Spleen (tissue), 13 donors: ENCODE measurements at places on chromosomes 13 and 19. TPM values are rescaled to one million over a fixed set of nuclear protein-coding genes. Genes with fewer than 3 reads are reported as not detected.

GRCh38 chr19:50233308-50233910, 30.0 kb downstream of the MYH14 start:
- no peak for DNase-seq

The NLRP11 gene
- total RNA-seq = not detected

DNA sequence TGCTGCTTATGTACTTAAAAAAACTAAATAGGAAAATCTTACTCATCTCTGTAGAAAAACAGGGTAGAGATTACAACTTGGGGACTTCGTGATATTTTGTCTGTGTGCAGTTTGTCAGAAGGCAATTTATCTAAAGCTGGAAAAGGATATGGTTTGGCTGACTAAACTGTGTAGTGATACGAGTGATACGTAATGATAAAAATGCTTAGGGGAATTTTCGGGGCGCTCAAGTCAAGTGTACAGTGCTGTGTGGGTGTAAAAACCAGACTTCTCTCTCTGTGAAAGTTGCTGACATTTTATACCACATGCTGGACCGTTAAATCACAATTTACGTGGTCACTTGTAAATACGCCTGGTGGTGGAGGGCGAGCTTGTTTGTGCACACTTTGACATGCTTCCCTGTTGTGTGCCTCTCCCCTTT, 221.7 kb downstream of the KCNRG start:
- DNase-seq = no peak

The KLF12 gene
- total RNA-seq = 31.6 TPM

GRCh38 chr19:15280915-15281683, 48.9 kb upstream of the EPHX3 start:
- DNase-seq = no peak

The IZUMO4 gene
- total RNA-seq = 1.9 TPM

The TBXA2R gene
- 11.2 TPM for total RNA-seq

The ZNF101 gene
- total RNA-seq = 41.1 TPM

GRCh38 chr19:40607311-40608239, 6.4 kb downstream of the LTBP4 start:
- DNase-seq = no peak

DNA sequence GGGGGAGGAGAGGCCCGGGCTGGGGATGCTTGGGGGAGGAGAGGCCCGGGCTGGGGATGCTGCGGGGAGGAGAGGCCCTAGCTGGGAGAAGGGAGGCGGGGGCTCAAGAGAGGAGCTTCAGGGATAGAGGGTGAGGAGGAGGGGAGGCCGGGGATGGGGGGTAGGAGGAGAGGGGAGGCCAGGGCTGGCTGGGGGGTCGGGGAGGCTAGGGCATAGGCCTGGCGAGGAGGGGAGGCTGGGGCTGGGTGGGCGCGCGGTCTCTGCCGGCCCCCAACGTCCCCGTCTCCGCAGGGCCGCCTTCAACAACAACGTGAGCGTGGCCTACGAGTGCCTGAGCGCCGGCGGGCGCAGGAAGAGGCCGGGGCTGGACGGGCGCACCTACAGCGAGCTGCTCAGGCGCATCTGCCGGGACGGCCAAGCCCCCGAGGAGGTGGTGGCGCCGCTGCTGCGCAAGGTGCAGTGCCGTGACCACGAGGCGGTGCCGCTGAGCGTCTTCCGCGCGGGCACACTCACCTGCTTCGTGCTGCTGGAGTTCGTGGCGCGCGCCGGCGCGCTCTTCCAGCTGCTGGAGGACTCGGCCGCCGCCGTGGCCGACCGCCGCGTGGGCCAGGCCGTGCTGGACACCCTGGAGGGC, 11.4 kb downstream of the TPGS1 start:
- DNase-seq = peak; percentile 85

DNA sequence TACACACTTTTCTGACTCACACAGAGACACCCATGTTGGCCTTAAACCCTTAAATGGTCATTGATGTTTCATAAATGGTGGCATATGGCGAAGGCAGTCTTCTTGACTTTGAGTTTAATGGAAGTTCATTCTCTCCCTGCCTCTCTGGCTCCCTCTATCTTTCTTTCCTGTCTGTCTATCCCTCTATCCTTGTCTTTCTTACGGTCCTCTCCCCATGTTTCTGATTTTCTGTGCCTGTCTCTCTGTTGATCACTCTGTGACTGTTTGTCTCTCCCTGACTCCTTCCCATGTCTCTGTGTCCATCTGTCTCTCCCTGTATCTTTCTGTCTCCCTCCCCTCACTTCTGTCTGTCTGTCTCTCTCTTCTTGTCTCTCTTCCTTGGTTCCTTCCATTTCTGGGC, 43.2 kb upstream of the SHKBP1 start:
- DNase-seq = no peak

GRCh38 chr13:25281935-25282332, 5.4 kb downstream of the MTMR6 start:
- no peak for DNase-seq

DNA sequence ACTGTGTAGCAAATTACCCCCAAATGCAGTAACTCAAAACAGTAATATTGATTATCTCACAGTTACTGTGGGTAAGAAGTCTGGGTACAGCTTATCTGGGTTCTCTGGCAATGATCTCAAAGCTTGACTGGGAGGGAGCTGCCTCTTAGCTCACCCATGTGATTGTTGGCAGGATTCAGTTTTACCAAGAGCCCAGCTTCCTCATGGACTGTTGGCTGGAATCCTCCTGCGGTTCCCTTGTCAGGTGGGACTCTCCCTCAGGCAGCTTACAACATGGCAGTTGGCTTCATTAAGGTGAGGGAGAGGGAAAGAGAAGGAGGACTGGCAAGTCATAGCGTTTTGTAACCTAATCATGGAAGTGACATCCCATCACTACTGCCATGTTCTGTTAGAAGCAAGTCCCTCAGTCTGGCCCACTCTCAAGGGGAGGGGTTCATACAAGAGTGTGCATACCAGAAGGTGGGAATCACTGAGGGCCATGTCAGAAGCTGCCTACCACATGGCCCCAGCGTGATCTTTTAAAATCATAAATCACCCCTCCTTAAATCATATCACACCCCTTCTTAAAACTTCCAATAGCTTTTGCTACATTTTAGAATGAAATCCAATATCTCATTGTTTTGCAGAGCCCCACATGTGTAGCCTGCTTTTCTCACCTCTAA, 108.1 kb downstream of the OLFM4 start:
- DNase-seq = no peak

The TMEM38A gene
- 3.4 TPM for total RNA-seq

GRCh38 chr19:42280815-42281145, 11.7 kb downstream of the CIC start:
- DNase-seq = peak; percentile 87

GRCh38 chr13:71477735-71478134, 389.3 kb downstream of the DACH1 start:
- DNase-seq = no peak

GRCh38 chr13:47087841-47088240, 191.0 kb upstream of the HTR2A start:
- DNase-seq = no peak

DNA sequence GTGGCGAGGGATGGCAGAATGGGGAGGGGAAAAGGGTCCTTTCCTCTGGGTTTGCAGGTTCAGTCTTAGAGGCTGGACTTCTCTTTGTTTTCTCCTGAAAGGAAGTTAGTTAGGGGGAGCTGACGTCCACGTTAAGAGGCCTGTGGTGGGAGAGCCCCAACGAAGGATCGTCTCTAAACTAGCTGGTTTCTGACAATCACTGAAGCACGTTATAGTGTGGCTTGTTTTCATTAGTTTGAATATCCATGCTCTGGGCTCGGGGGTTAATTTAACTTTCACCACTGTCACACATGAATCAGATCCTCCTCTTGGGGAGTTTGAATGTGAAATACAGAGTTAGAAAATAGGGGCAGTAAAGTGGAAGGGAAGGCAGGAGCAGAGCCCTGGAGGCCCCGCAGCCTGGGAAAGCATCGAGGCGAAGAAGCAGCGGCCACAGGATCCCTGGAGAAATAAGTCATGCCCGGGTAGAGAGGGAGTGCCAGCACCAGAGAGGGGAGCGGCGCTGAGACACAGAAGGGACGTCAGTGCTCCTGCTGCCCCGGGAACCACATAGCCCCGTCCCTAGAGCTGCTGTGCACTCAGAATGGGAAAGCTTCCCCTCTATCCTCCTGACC, 31.1 kb upstream of the AMER2 start:
- no peak for DNase-seq

The TMEM190 gene
- not detected for total RNA-seq

The CEACAM20 gene
- not detected for total RNA-seq

The SLC25A41 gene
- total RNA-seq = not detected

DNA sequence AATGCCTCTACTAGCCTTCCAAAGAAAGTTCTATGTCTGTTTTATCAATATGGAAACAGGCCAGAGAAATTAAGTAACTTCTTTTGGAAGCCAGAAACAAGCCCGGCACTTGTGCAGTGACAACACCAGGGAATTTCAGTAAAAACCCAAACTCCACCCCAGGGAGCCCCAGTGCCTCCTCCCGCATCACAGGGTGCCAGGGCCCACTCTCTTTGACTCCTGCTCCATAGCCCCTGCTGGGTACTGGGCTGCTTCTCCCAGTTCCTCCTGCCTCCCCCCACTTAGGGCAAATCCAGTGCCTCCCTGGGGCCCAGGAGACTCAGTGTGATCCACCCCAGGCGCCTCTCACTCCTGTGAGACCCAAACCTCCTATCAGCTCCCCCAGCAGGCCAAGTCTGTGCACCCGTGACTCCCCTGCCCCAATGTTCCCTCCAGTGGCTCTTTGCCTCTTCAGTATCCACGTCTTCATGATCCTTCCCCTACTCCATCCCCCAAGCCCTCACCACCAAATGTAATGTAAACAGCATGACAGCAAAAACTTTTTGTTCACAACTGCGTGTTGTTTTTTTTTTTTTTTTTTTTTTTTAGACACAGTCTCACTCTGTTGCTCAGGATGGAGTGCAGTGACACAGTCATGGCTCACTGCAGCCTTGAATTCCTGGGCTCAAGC, 2.3 kb upstream of the FFAR3 start:
- peak; percentile 30 for DNase-seq

The AZU1 gene
- total RNA-seq = 69.7 TPM

DNA sequence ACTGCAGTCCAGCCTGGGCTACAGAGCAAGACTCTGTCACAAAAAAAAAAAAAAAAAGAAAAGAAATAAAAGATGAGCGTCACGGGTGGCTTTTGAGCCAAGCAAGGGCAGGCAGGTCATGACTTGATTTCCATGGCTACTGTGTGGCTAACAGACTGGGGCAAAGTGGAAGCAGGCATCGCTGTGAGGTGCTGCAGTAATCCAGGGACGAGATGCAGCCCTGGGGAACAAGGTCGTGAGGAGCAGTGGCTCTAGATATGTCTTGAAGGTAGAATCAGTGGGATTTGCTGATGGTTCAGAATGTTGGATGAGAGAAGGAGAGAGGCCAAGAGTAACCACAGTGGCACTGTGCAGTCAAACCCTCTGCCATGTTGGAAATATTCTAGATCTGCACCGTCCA, 14.2 kb downstream of the HAS1 start:
- DNase-seq = no peak

The TPTE2 gene
- 0.23 TPM for total RNA-seq

GRCh38 chr13:27043013-27043412, 128.6 kb downstream of the USP12 start:
- no peak for DNase-seq

The ZNF578 gene
- 3.7 TPM for total RNA-seq

- DNase-seq = peak; percentile 94
Measured at GRCh38 chr19:42199440-42200115, 17.9 kb downstream of the DEDD2 start.

The SPACA4 gene
- not detected for total RNA-seq

GRCh38 chr13:111337741-111338140, 17.3 kb downstream of the TEX29 start:
- DNase-seq = no peak

DNA sequence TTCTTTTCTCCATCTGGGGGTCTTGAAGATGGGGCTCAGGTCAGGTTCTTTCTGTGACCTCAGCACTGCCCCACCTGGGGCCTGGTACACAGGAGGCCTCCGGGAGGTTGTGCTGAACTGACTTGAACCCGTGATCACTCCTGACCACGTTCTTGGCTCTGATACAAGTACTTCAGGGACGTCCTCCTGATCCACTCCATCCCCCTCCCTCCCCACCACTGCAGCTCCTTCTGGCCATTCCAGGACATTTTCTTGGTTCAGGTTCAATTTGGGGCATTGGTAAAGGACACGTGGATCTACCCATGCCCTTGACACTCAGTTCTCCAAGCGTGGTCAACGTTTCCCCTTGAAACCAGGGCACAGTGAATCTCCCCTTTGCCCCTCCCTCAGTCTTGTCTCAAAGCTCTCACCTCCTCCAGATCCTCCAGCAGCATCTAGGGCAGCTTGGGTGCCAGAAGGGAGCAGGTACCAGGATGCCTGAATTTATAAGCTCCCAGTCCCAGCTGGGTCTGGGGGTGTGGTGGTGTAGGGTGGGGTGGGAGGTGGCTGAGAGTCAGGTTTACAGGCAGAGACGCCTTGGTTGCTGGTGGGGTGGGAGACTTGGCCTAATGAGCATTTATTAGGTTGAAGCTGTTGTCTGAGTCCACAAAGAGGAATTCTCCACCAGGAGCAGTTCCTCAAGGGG, at the start of gene KLK15:
Gene KLK15, minus strand, starts transcription at position 458 of the 685 bp plus-strand sequence. CDS start 2,082 bp downstream, outside the sequence.
- DNase-seq = peak; percentile 36

DNA sequence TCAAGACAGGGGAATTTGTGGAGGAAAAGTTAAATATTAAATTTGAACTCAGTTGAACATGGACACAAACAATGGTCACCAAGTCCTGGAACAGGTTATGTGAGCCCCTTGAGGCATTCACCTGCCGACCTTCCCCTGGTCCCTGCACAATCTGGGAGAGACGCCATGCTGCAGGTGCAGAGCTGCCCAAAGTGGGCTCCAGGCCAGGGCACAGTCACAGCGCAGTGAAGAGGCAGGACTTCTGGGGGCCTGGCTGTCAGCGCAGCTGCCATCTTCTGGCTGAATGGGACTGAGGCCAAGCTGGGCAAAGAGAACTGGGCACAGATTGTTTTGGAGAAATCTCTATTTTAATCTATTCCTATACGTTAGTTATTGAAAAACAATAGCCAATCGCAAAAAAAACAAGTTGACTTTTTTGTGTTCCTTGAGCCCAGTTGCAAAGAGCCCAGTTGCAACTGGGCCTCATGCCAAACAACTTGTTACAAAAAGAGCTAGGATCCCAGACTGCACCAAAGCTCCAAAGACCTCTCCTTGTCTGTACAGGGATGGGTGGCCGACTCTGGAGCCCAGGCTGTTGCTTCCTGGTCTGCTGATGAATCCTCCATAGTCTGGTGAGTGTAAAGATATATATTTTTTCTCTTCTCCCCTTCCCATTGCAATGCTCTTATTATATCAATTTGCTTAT, 1.2 kb upstream of the ZNF626 start:
- no peak for DNase-seq

The ZNF576 gene
- total RNA-seq = 11.5 TPM

GRCh38 chr13:95797016-95797415, 120.1 kb downstream of the DNAJC3 start:
- no peak for DNase-seq

- peak; percentile 92 for DNase-seq
Measured at GRCh38 chr13:46179491-46179908, 2.5 kb downstream of the LCP1 start.

GRCh38 chr13:76245920-76246319, 609.8 kb downstream of the LMO7 start:
- DNase-seq = no peak

The OR4F17 gene
- total RNA-seq = not detected

DNA sequence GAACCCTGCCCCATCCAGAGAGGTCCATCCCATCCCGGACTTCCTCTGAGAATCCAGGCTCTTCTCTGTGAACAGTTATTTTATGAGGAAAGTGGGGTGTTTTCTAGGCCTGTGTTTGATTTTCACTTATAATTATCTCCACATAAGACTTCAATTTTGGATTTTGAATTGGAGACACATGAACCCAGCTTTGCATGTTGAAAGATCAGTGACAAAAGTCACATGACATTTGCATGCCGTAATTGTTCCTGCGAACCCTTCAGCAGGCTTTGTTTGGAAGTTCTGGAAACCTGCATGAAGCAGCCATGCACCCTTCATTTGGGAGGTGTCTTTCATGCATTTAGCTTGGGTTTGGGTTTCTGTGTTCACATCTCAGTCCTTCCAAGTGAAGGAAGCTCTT, 44.9 kb upstream of the ZNF536 start:
- no peak for DNase-seq

The SIAH3 gene
- total RNA-seq = 0.06 TPM
